ENCODE measurements at places on chromosomes 4 and X.

GRCh38 chrX:24219320-24219719, 69.8 kb downstream of the ZFX start:
- DNase-seq: no peak

GRCh38 chrX:39679497-39680157, 418.1 kb downstream of the BCOR start:
- no peak for DNase-seq

GRCh38 chr4:116870686-116871085, 214.7 kb downstream of the TRAM1L1 start:
- DNase-seq: no peak

DNA sequence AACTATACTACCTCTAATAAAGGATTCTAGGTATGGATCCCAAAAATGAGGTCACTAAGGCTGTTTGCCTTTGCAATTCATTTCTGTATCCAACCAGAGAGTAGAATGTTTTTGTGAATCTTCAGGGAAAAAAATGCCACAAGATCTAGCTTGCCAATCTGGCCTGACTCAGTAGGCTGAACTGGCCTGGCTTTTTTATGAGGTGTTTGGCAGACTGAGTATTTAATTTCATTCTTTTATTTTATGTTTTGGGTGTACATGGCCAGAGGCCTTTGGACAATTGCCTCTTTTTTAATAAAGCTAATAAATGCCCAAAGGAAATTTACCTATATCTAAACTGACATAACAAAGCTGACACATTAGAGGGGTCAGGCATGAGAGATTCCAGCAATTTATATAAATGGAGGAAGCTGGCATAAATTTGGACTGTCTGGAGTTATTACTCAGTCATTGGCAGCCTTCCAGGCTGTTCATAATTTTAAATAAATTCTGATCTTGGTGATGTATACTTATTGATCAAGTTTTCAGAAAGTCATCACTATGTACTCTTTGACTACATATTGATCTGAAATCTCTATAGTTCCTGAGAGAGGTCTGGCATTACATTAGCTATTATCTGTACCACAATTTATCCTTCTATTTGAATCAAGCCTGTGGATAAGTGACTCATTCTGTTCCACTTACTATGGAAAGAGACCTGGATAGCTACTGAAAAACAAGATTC, 376.4 kb upstream of the NOCT start:
- DNase-seq: peak; percentile 50

DNA sequence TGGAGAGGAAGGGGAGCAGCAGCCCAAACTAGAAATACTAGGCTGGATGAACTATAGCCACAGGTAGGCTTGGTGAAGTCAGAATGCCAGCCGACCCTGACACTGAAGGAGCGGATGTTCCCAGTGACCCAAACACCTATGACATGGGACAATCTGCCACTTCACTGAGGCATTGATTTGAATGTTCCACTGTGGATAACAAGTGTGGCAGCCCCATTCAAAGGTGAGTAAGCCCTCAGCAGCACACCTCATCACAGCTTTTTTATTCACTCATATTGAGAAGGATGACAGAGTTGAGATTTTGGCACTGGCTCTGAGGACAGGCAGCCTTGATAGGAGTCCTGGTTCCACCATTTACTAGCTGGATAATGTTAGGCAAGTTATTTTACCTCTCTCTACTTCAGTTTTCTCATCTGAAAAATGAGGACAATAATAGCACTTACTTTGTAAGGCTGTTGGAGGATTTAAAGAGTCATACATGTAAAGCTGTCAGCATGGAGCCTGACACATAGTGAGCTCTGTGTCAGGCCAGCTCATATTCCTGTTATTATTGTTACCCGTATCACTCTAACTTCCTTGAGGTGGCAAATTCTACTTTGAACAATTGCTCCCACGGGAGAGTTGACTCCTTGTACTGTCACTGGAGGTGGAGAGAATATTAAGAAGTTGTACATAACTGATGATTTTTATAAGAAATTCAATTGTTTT, 114.6 kb downstream of the RASL11B start:
- DNase-seq: no peak

GRCh38 chrX:152635941-152636340, 1.8 kb upstream of the GABRQ start:
- DNase-seq: peak; percentile 44

DNA sequence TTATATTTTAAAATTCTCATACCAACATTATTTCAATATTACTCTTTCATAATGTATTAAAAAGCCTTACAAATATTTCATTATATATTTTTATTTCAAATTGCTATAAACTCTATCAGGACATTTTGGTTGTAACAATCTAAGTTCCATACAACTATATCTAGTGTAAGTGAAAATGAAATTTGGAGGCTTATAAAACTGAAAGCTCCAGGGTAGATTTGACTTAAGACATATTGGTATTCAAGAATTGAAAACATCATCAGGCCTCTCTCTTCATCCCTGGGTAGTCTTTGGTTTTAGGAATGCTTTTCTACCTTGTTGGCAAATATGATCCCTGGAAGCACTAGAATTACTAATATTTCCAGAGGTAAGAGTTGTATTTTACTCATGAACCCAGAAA, 342.6 kb downstream of the DTHD1 start:
- no peak for DNase-seq

GRCh38 chrX:4655743-4656142, 942.3 kb upstream of the PRKX start:
- DNase-seq: no peak

DNA sequence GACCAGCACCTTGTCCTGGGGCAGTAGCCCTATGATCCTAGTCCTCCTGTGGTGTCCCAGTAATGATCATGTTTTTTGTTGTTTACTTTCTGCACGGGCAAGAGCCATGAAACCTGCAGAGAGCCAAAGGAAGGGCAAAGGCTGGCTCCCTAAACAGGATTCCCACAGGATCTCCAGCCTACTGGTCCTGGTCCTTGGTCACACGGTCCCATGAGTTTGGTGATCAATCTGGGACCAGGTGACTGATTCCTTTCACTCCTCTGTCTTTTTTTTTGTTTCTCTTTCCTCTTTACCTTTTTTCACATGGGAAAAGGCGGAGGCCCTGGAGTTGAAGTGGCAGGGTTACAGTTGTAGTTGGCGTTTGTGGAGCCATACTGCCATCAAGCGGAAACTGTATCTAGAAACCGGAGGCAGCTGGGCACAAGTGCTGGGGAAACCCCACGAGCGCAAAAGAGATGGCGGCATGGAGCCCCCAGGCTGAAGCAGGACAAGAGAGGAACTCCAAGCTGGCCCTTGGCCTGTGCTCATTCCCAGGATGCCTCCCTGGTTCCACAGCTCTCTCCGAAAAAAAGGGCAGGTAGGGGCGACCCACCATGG, 34.6 kb downstream of the NBDY start:
- DNase-seq: no peak

DNA sequence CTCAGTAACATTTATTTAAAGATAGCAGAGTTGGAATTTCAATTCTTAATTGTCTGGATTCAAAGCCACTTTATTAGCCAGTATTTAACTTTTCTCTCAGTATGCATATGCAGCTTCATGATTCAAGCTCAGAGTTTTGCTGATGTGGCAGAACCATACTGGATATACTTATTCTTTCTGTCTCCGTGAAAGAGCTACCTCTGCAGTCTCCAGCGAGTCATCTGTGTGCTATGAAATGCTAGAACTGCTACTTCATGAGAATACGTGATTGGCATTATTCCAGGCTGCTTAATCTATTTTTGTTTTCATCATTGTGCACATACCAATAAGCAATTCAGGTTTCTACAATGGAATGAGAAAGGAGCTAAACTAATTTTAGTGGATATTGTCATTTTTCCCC, 743.7 kb downstream of the C4orf33 start:
- DNase-seq: peak; percentile 7

GRCh38 chr4:97500423-97500822, 642.9 kb downstream of the STPG2 start:
- DNase-seq: no peak

GRCh38 chr4:45363931-45364330, 637.6 kb upstream of the GNPDA2 start:
- DNase-seq: no peak

DNA sequence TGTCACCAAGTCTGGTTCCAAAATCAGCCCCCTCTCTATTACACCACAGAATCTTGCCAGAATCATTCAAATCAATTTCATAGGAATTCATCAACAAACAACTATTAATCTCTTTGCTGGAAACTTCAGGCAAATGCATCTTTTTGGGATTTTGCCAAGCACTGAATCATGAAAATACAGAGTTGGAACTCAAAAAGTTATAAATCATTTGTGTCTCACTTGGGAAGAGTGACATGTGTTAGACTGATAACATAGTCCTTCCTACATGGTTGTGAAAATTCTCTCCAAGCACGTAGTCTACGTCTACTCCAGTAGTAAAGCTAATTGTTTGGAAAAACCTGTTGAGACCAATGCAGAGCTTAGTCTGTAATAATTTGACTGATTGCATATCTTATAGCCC, 19.0 kb downstream of the CXCL8 start:
- DNase-seq: no peak

GRCh38 chrX:106716463-106716862, 10.0 kb upstream of the RNF128 start:
- DNase-seq: no peak

- DNase-seq: peak; percentile 97
Observed at GRCh38 chr4:24778464-24779225, 16.7 kb upstream of the SOD3 start.

DNA sequence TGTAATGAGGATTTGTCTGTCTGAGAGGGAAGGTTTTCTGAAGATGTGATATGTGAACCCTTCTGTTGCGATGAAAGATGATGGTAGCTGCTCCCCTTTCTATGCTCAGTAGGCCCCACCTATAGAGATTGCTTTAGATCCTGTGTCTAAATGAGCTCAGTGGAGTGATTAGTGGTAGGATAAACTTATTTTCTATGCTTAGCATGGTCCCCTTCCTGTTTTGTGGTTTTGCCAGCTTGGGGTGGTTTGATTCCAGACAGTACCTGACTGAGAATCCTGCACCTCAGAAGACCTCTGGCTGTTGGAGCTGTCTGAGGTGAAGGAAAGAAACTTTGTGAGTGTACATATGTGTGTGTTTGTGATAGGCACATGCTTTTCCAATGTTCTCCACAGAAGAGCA, 17.7 kb downstream of the MSN start:
- no peak for DNase-seq

DNA sequence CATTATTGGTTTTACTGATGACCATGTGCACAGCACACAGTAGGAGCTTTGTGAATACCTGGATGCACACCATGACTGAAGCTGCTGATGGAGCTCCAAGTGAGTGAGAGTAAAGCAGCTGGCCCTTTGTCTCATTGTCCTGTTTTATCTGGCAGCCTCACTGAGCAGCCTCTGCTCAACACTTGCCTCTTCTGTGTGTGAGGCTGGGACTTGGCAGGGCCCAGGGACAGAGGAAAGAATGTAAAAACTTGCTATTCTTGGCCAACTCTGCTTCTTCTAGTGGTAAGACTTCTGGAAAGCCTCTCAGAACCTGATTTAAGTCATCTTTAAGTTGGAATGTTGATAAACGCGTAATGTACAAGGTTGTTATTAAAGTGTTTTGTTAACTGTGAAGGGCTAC, 61.4 kb downstream of the BEX1 start:
- no peak for DNase-seq

- DNase-seq: no peak
Observed at GRCh38 chr4:57104706-57105560, 5.3 kb downstream of the IGFBP7 start.

DNA sequence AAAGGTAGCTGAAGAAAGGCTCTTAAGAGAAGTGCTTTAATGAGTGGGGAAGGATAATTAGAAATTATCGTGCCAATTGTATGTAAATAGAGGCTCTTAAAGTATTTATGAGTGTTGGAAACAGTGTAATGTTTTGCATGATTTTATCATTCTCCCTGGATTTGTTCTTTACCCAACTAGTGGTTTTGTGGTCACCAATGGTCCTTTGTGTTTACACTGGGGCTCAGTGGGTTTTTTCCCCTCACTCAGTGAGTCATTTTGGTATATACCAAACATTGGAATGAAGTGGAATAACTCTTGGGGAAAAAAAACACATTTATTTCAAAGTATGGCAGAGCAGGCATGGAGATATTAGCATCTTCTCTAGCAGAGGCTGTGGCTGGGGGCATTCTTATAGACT, 20.8 kb upstream of the LGI2 start:
- peak; percentile 13 for DNase-seq

GRCh38 chr4:1751919-1752283, 30.6 kb downstream of the TACC3 start:
- no peak for DNase-seq

DNA sequence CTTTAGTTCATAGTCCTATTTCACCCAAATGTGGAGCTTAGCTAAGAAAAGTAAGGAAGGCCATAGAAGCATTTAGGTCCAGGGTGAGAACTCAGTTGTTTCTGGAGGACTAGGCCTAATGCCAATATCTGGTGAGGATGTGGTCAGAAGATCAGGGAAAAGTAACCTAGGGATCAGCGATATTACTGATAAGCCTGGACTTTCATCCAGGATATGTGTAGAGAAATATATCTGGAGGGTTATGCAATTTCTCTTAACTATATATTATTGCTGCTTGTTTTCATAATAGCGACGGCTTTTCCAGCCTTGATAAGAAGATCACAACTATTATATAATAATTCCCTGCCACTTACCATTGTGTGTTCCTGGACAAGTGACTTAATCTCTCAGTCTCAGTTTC, 81.1 kb downstream of the FRAS1 start:
- no peak for DNase-seq

GRCh38 chr4:87006426-87006675, 71.5 kb downstream of the AFF1 start:
- DNase-seq: no peak

DNA sequence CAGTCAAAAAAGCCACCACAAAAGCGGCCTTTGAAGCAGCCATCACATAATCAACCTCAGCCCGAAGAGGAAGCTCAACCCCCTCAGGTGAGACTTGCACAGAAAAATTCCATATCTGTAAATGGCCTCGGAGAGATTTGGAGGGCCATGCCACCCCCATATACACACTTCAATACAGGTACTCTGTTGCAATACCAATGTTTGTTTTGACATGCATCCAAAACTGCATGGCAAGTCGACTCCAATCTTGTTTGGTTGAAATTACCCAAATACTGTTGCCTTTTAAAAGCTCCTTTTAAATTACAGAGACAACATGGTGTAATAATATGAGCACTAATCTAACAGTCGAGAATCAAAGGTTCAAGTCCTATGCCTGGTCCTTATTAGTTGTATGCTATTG, 5.9 kb downstream of the ENAM start:
- no peak for DNase-seq

DNA sequence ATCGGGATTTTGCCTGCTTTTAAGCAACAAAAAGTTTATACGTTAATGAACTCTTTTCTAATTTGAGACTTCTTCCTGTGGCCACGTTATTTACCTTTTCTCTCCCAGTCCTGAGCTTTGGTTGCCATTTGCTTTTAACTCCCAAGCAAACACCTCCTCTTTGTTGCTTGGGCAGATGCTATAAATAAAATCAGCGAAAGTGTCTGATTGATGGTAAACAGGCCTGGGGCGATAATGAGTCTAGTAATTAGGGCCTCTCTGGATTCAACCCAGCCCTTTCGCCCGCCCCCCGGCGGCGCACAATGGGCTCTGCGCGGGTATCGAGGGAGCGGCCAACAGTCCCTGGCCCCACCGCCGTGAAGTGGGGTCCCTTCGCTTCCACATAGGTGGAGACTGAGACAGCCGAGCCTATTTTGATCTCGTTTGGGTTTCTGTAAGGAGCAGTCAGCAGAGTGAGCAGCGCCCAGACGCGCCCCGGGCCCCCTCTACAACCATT, 790 bp downstream of the CLGN start:
- DNase-seq: no peak
